ENCODE measurements at places on chromosomes 1 and 21.

- DNase-seq = peak; percentile 77
These were observed at the start of gene S1PR1 for GRCh38 chr1:101236516-101237228. Gene S1PR1 (plus strand): TSS chr1:101237019. CDS start chr1:101238985, 1,966 bp downstream.

DNA sequence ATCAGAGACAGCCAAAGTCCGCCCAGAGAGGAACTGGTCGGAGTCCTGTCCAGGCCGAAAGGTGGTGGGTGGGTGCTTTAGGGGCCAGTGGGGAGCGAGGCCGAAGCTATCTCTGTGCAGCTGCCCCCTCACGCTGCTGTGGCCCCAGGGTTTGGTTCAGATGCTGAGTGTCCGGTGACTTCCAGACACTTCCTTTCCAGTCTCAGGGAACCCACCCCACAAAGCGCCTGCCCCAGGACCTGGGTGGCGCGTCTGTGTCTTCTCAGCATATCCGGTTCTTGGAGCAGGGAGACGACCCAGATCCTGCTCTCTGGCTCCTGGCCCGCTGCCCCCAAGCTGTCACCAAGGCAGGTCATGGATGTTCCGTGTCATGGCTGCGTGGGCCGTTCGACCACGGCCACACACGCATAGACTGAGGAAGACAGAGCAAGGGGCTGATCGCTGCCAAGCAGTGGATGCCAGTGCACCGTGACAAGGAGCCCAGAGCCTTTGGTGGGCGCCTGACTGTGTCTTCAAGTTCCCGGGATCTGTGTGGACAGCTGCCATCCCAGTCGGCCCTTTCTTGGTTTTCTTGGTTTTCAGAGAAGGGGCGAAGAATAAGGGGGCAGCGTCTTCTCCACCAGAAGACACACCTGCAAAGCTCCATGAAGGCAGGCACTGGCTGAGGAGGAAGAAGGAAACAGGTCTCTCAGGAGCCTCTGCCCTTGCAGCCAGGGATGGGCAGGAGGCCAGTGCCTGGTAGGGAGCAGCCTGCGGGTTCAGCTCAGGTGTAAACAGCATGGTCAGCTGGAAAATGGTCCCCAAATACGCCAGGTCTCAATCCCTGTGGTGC lies 22.9 kb upstream of the COL18A1 start:
- DNase-seq = no peak

DNA sequence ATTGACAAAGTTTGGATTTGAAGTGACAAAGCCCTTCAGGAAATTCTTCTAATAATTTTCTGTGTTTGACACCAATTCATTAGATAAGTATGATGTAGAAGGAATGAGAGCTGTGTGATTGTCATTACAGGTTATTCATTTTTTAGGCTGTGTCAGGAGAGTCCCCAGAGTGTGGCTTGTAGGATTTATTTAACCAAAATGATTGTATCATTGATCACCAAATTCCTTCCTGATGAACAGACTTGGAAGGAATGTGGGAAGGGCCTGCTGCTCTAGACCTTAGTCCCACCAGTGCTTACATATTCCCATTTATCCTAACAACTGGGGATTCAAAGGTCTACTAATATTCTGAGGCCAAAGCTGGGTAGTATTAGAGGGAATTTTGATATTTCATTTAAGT lies 383.3 kb upstream of the KAZN start:
- no peak for DNase-seq

- DNase-seq = no peak
These were observed 16.9 kb downstream of the MACO1 start for GRCh38 chr1:25447547-25447946.

DNA sequence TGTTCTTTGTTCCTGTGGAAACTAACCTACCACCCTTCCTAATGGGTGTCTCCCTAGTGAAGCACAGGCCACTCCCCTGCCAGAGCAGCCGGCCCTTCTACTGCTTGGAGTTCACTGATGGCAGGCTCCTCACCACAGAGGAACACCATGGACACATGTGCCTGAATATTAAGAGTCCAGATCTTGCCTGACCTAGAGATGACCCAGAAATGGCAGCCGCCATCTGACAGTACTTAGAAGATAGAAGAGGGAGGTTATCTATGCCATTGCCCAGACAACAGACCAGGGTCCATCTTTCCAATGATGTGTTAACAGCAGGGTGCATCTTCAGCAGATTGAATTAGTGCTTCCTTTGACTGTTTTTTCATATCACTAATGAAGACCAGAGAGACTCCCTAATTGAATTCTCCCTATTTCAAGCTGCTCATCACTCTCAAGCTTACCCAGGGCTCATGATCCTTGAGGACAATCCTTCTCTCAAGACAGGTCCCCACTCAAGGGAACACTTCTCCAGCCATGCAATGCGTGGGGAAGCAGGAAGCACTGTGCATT lies 59.8 kb downstream of the PLEKHA6 start:
- no peak for DNase-seq

DNA sequence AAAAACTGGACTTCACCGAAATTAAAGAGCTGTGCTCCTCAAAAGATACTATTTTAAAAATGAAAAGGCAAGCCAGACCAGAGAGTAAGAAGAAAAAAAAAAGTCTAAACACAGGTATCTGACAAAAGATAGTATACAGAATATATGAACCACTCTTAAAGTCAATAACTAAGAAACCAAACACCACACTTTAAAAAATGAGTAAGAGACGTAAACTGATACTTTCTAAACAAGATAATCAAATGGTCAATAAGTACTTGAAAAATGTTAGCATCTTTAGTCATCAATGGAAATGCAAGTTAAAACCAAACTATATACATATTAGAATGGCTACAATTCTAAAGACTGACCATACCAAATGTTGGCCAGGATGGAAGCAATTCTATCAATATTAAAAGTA lies 77.6 kb downstream of the EVI5 start:
- DNase-seq = no peak

- no peak for DNase-seq
These were observed 1.2 kb downstream of the OLIG1 start for GRCh38 chr21:33070998-33071769.

DNA sequence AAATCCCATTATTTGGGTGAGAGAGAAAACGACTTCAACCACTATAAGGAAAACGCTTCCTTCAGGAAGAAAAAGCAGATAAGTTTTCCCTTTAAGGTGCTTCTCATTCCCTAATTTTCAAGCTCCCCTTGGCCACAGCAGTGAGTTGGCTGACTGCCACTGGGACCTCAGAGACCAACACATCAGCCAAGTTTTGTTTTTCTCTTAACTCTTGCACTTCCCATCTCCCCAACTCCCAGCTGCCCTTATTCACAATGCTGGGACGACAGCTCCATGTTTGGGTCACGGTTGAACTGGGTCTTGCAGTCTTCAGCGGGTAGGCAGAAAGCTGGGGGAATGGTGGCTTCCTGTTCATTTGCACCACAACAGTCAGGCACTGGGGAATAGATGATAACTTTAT lies 18.9 kb downstream of the SGIP1 start:
- no peak for DNase-seq

DNA sequence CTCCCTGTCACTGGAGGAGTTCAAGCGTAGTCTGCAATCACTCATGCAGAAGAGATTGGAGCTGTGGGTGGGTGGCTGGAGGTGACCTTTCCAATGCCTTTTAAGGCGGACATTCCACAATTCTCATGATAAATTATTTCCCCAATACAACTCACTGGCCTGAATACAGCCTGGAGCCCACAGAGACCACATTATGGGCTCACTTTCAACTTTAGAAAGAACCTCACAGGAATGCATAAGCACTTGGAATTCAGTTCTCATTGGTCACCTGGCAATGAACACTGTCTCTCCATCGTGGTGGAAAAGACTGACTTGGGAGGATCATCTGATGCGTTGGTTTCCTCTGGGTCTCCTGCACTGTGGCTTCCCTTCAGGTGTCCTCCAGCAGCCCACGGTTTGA lies 151.8 kb upstream of the KCND3 start:
- DNase-seq = no peak

GRCh38 chr21:41294548-41295231 lies 21.9 kb upstream of the FAM3B start:
- no peak for DNase-seq

DNA sequence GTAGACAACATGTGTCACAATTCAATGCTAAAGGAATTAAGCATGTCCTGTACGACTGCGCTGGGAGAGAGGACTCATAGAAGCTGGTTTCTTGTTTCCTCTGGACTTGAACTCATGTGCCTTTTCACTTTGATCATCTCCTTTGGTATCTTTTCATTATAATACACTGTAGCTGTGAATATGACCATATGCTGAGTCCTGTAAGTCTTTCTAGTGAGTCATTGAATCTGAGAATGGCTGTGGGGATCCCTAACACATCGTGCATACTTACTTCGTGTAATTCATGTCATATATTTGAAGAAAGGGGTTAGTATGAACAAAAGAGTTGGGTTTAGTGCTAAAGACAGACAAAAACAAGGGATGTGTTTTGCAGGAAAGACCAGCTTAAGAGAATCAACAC lies 148.1 kb upstream of the RUNX1 start:
- DNase-seq = no peak

- DNase-seq = no peak
These were observed 44.3 kb upstream of the CAPZB start for GRCh38 chr1:19529664-19530063.

DNA sequence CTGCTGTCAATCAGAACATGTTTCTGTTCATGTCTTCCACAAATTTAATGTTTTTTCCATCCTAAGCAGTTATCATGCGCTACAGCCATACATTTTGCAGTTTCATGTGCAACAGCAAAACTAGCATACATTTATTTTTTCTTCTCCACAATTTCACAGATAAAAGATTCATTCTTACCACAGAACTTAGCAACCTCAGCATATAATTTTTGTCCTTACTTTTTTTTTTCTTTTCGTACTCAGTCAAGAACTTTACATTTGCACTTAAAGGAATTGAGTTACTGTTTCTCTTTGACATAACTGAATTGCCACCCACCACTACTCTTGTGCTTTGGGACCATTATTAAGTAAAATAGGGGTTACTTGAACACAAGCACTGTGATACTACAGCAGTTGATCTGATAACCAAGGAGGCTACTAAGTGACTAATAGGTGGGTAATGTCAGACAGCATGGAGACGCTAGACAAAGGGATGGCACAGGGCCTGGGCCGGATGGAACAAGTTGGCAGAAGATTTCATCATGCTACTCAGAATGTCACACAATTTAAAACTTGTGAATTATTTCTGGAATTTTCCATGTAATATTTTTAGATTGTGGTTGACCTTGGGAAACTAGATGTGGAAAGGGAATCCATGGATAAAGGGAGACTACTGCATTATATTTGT lies 50.2 kb upstream of the LHX8 start:
- DNase-seq = no peak

DNA sequence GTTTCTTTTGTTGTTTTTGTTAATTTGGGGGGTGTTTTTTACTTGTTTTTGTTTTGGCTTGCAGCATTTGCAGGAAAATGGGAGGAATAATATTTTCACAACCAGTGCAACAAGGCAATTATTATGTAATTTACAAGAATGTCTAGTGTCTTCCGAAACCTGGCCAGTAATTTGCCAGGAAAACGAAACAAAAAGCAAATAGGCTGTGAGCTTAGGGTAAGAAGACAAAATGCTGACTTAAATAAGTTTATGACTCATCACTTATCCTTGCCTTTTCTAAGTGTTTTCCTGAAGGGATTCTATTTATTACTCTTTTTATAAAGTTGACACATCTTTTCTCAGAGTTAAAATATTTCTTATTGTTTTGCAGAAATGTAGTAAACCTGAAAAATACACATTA lies 49.8 kb downstream of the KCNT2 start:
- no peak for DNase-seq

DNA sequence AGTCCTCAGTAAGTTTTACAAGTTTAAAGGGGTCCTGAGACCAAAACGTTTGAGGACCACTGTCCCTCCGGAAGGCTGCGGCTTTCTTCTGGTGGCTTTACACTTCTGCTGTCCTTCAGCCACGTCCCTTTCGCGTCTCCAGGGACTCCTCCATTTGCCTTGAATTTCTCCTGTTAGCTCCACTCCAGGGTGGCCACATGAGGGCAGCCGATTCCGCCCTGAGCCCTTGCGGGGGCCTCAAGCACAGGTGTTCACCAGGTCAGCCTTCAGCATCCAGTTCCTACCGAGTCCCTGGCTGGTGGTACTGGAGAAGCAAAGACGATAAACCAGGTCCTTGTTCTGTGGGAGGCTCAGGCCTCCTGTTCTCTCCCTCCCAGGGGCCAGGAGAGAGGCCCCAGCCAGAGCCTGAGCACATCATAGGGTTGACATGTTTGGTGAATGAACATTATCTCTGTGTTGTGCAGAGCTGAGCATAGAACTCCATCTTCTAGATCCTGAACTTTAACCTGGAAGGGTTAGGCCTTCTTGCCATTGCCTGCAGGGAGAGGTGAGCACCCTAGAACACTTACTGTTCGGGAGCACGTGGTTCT lies 27.4 kb upstream of the COQ8A start:
- DNase-seq = peak; percentile 7

GRCh38 chr1:183694755-183695154 lies 41.6 kb upstream of the APOBEC4 start:
- no peak for DNase-seq

GRCh38 chr1:33348676-33349080 lies 27.8 kb upstream of the A3GALT2 start:
- no peak for DNase-seq

- no peak for DNase-seq
These were observed 109.7 kb downstream of the PLXNA2 start for GRCh38 chr1:208134491-208134890.

DNA sequence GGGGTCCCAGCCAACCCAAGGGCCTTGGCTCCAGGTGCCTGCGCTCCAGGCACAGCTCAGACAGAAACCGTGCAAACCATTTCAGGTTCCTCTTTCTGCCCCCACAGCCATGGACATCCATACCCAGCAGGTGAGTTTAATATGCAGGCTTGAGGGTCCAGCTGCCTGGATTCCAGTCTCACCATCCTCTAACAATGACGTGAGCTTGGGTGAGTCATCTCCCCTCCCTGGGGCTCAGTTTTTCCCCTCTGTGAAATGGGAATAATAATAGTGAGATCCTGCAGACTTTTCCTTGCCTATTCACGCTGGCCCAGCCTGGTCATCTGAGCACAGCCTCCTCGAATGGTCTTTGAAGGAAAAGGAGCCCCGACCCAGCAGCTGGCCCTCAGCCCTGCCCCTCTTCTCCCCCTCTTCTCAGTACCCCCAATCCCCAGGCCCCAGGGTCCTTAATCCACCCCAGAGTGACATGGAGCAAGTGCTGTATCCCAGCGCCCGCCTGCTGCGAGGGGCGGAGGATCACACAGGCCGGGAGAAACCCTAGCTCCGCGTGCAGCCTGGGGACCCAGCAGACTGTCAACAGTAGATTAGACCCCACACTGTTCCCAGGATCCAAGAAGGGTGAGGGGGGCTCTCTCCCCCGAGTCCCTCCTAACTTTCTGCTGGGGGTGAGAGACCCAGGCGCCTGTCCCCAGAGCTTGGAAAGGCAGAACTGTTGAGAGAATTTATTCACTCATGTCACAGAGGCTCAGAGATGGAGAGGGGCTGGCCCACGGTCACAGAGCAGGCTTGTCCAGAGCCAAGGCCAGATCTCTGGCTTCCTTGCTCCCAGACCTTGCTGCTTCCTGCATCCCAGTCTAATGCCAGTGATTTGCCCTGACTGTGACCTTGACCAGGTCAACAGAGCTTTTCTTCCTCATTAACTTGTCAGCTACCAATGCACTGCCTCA lies 49.2 kb downstream of the TAS1R2 start:
- DNase-seq = no peak

DNA sequence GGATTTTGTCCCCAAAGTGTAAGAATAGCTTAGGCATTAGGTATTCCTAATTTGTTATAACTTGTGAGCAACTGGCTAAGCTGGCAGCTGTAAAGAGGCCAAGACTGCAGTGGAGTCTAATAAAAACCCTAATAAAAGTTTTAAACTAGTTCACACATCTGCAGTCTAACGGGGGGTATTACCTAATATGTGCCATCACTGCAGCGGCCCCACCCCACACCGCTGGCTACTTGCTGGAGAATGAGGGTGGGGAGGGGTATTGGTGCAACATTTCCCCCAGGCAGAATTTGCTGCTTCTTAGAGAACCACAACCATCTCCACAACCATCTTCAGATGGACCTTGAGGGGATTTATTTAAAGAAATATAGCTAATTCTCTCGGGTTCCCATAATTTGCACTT lies 135.0 kb downstream of the ZC3H11B start:
- DNase-seq = no peak

Data from CD4-positive, alpha-beta T cell (primary cell).